ENCODE measurements at places on chromosomes 2 and 18.

DNA sequence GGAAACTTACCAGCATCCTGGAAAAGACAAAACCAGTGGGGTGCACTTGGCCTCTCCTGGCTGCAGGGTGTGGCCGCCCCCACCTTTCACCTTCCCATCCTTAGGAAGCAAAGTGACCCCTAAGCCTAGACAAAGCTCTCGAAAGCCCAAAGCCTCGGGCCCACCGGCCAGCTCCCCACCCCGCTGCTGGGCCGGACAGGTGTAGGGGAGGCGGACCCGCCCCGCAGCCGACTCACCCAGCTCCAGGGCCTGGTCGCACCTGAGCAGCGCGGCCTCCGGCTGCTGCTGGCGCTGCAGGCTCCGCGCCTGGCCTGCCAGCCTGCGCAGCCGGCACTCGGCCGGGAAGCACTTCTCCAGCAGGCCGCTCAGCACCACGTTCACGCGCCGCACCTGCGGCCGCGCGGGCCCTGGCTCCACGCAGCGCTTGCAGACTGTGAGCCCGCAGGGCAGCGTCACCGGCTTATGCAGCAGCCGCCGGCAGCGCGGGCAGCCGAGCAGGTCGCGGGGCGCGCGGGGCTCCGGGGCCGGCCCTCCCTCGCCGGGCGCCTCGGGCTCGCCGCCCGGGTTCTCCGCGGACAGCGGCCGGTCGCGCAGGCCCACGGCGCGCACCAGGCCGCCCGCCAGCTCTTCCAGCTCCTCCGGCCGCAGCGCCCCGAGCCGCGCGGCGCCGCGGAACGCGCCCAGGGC, 979 bp downstream of the LONRF2 start:
- no peak for DNase-seq

DNA sequence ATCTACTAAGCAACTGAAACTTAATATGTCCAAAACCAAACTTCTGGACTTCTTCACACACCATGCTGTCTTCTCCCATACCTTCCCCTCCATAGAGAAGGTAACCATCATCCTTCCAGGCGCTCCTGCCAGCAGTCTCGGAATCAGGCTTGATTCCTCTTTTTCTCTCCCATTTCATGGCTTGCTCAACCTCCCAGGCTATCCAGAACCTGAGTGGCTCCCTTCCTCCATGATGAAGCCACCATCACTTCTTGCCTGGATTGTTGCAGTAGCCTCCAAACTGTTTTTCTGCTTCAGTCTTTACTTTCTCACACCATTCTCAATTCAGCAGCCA, 40.1 kb upstream of the NDUFV2 start:
- DNase-seq: no peak

DNA sequence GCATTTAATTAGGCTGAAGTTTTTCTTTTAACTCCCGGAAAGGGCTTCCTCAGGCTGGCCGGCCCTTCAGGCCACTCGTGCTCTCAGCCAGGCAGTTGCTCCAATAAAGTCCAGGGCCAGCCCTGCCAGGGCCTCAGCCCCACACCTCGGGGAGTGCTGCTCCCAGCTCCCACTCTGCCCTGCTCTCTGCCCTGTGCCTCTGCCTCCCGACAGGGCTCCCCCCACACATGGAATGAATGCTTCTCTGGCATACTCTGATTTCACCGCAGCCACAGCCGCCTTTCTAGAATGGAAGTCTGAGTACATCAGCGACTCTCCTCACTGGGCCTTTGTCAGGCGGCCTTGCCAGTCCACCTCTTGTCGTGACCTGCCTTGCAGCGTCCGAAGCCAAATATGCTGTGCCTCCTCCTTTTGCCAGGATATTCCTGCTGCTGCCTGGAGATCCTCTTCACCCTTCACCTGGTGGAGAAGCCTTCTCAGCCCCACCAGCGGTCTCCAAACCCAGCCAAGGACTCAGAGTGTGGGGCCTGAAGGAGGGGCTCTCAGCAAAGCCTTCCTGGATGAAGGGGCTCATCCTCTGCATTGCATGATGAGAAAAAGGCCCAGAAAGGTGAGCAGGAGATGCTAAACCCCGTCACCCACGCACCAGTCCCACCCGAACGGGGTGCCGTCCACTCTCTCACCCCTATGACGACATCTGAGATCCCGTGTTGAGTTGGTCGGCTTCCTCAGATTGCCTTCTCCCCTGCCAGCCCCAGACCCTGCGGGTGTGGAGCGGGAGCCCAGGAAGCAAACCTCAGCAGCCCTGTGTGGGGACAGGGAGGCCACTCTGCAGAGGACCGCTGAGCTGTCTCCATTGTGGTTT, 472.7 kb upstream of the HS6ST1 start:
- DNase-seq: no peak

- DNase-seq: no peak
These were observed 86.8 kb downstream of the CLIP4 start for GRCh38 chr2:29201979-29202378.

- DNase-seq: no peak
These were observed 223.6 kb downstream of the LRRTM1 start for GRCh38 chr2:80080957-80081356.

- no peak for DNase-seq
These were observed 10.1 kb upstream of the SESTD1 start for GRCh38 chr2:179274749-179275148.

- DNase-seq: no peak
These were observed 208.2 kb upstream of the CHAC2 start for GRCh38 chr2:53559302-53559966.

DNA sequence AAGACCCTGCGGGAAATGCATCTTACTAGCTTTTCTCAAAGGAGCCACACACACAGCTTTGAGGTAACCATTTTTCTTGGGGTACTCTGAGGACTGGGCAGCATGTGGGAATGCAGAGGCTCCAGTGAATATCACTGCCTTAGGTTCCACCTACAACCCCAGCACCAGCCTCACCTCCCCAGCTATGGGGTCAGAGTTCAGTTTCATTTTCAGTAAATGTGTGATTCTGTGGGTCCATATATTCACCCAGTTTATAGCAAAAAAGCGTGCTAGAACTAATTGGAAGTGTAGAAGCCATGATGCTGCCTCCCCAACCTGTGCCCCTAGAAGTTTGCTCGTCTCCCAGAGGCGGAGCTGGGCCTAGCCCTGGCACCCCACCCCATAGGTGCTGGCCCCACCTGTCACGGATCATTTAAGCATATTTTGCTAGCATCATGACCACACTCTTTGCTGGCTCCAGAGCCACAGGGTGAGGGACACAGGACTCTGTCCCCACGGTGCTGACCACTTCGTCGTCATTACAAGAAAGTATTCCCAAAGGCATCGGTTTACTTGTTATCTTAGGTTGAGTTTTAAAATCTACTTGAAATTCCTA, 57.7 kb downstream of the SH3RF3 start:
- DNase-seq: no peak

DNA sequence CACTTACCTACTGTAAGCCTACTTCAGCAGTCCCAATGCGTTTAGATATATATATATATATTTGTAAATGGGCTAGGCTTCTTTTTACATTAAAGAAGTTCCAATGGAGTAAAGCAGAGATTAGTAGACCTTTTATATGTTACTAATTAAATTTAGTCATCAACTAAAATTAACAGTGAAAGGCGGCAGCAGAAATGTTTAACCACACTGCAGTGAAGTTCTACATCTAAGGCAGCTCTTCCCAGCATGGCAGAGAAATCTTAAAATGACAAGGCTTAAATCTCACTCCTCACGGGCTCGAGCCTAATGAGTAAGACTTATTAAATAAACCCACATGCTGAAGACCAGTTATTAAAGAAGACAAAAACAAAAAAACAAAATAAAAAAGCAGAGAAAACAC, 19.1 kb upstream of the KANSL1L start:
- DNase-seq: no peak

DNA sequence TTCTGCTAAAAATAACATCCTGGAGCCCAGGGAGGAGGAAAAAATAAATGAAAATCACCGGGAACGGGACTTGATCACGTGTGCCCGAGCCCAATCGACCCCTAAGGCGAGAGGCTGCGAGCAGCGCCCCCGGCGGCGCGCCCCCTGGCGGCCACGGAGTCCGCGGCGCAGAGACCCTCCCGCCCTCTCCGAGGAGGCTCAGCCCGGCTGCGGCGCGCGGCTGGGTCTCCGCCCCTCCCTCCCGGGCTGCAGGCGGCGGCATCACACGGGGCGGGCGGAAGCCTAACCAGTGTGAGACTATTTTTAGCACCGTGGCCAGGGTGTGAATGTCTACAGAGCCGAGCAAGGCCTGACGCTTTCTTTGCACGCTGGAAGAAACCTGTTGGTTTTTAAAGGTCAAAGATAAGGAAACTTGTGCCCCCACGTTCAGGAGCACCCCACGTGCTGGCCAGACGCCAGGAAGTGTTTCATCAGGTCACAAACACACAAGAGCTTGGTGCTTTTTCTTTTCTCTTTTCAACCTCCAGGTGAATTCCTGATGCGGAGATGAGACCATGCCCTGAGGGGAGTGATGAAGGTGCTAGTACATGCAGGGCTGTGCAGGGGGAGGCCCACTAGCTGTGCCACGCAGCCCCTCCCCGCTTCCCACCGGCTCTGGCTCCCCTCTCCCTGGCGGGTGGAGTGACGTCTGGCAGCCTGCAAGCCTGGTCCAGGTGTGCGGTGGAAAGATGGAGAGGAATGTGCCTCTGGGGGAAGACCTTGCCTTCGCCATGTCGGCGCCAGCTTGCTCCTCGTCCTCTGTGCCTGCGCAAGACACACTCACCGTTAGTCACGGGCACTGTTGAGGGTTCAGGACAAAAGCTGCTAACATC, 35.3 kb upstream of the DNMT3A start:
- peak; percentile 84 for DNase-seq
